ENCODE measurements at places on chromosomes 4 and X. TPM values are rescaled to one million over a fixed set of nuclear protein-coding genes. Genes with fewer than 3 reads are reported as not detected.

DNA sequence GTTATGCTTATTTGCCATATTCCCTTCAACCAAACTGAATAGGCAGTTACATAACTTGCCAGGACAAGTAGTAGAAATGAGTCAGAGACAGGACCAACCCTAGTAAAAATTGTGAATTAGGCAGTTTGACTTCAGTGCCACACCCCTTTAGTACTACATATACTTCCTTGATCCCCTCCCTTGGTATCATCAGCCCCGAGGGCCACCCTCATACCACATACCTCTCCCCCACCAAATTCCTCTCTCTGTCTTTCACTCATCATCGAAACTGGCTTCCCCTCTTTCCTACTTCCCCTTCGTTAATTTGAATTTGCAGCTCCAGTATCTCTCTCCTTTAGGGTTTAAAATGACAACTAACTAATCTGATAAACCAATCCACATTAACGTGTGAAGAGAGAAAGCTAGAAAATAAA, 7.9 kb upstream of the PTPN13 start:
- DNase-seq: no peak
- no peak overlapping the region for H3K4me3 ChIP-seq
- peaks cover 7% of the 10 kb centered on the region for H3K4me1 ChIP-seq
- H3K27me3 ChIP-seq: no peaks in the 10 kb centered on the region
- H3K36me3 ChIP-seq: no peaks in the 10 kb centered on the region
- H3K27ac ChIP-seq: no peak overlapping the region

DNA sequence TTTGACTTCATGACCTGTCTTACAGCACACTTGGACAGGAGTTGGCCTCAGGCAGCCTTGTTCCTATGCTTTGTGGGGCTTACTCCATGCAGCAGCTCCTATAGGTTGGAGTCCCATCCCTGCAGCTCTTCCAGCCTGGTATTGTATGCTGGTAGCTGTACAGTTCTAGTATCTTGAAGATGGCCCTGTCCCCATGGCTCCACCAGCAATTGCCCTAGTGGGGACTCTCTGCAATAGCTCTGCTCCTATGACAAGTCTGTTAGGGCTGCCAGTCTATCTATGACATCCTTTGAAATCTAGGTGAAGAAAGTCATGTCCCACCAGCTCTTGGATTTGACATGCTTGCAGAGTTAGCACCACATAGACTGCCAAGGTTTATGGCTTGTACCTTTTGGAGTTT, 252.6 kb downstream of the ANTXR2 start:
- DNase-seq: no peak
- H3K27ac ChIP-seq: no peak overlapping the region
- H3K36me3 ChIP-seq: no peaks in the 10 kb centered on the region
- no peaks in the 10 kb centered on the region for H3K4me1 ChIP-seq

- no peak overlapping the region for H3K4me3 ChIP-seq
- no peaks in the 10 kb centered on the region for H3K36me3 ChIP-seq
- no peaks in the 10 kb centered on the region for H3K27me3 ChIP-seq
- no peaks in the 10 kb centered on the region for H3K4me1 ChIP-seq
Observed at GRCh38 chr4:154961263-154961662, 180.2 kb downstream of the RBM46 start.

PF4V1 gene
- total RNA-seq: not detected

HCFC1 gene
- 16.1 TPM for total RNA-seq
